Thymus (tissue), 14 donors: ENCODE measurements at places on chromosomes 7 and 10.

DNA sequence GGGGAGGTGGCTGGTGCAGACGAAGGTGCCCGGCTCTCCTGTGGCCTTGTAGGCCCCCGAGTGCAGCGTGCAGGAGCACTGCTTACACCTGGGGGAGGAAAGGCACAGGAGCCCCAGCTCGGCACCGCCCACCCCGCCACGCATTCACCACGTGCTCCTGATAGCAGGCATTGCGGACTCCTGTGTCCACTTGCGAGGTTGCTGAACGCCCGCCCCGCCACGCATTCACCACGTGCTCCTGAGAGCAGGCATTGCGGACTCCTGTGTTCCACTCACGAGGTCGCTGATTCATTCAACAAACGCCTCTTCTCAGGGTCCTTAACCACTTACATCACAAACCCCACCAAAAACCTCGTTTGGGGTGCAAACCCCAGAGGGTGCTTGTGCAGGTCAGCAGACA is 13.9 kb downstream of the MICALL2 start:
- no peak for DNase-seq

- DNase-seq = no peak
These were observed 5.0 kb downstream of the HBP1 start for GRCh38 chr7:107173691-107174406.

GRCh38 chr10:133565441-133566294 is at the start of gene SYCE1:
Gene SYCE1 (minus strand): TSS chr10:133565583. CDS start chr10:133565529, 54 bp downstream.
- no peak for DNase-seq

DNA sequence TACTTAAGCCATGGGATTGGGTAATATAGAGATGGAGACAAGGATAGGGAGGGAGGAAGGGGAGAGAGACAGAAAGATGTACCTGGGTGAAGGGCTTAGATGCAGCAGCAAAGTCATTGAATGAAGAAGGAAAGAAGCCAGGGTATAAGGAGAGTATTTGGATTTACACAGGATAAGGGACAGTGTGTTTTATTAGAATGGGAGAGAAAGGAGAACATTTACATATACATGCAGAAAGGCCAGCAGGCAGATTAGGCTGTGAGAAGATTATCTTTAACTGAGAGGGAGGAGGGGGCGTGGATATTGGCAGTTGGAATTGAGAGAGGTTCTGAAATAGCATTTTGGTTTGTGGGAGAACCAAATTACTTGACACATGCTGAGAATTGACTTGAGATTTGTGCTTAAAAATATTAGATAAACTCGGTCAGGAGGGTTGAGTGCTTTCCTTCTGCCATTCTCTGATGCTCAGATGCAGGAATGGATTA is 161.5 kb upstream of the ZNF804B start:
- DNase-seq = no peak

DNA sequence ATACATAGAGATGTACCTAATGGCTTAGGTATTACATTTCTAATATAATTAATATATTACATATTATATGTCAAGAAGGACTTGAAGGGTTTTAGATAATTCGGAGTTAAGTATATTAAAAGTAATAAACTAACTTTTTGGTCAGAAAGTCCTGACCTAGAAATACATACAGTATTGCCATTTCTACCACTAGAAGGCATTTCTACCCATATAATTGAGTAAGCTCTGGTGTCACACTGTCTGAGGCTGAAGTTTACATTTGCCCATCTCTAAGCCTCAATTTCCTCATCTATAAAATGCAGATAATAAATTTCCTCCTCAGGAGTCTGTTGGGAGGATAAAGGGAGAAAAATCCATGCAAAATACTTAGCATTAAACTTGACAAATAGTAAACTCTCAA is 7.1 kb downstream of the FKBP14 start:
- DNase-seq = no peak

GRCh38 chr7:26001662-26002244 is 150.2 kb upstream of the NFE2L3 start:
- no peak for DNase-seq
